ENCODE measurements at places on chromosomes 7 and 10.
A peak's percentile ranks its signal among the peaks of the same experiment; 100 is the strongest.

- DNase-seq: no peak
These were observed 2.3 kb downstream of the ZC3HAV1L start for GRCh38 chr7:139033346-139034114.

DNA sequence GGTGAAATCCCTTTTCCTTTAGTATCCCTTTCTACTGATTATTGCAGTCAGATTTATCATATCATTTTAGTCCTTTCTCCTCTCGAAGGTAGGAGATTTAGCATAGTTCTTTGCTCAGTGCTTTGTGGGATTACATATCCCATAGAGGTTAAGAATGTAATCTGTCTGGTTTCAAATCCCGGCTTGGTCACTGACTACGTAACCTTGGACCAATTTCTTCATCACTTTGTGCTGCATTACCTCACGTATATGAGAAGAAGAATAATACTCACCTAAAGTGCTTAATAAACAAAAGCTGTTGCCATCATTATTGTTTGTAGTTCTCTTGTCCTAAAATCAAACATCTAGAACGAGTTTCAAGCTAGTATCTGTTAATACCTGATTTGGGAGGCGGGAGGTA is 74.0 kb downstream of the KMT2E start:
- DNase-seq: no peak

- peak; percentile 92 for DNase-seq
These were observed 697.5 kb downstream of the INHBA start for GRCh38 chr7:41005374-41005901.

- no peak for DNase-seq
These were observed 100.4 kb upstream of the MACROH2A2 start for GRCh38 chr10:69952069-69952800.

- no peak for DNase-seq
These were observed 397.0 kb downstream of the LRMDA start for GRCh38 chr10:75828413-75828812.

- DNase-seq: no peak
These were observed 159.8 kb upstream of the STEAP1 start for GRCh38 chr7:89994483-89994882.

DNA sequence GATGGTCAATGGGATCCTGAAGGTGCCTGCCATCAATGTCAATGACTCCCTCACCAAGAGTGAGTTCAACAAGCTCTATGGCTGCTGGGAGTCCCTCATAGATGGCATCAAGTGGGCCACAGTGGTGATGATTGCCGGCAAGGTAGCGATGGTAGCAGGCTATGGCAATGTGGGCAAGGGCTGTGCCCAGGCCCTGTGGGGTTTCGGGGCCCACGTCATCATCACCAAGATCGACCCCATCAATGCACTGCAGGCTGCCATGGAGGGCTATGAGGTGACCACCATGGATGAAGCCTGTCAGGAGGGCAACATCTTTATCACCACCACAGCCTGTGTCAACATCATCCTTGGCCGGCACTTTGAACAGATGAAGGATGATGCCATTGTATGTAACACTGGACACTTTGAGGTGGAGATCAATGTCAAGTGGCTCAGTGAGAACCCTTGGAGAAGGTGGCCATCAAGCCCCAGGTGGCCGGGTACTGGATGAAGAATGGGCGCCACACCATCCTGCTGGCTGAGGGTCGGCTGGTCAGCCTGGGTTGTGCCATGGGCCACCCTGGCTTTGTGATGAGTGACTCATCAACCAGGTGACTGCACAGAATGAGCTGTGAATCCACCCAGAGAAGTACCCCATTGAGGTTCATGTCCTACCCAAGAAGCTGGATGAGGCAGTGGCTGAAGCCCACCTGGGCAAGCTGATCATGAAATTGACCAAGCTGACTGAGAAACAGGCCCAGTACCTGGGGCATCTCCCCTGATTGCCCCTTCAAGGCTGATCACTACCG is 63.0 kb upstream of the ANTXRL start:
- DNase-seq: no peak
